Activated T-cell treated with anti-CD3 and anti-CD28 coated beads, Interleukin-2, amount 50 U/mL, for 72 hours (primary cell): ENCODE measurements at places on chromosomes 1 and 21. TPM values are rescaled to one million over a fixed set of nuclear protein-coding genes. Genes with fewer than 3 reads are reported as not detected.

- no peaks in the 10 kb centered on the region for H3K36me3 ChIP-seq
- H3K27ac ChIP-seq: peak within 1 kb of the TSS; percentile 4
- H3K4me3 ChIP-seq: peak within 1 kb of the TSS; percentile 84
- H3K4me1 ChIP-seq: peaks cover 17% of the 10 kb centered on the region
Observed at GRCh38 chr1:151146412-151147131, at the start of gene SEMA6C. TSS of gene SEMA6C (minus strand) at chr1:151146631. CDS start at chr1:151142621, 4,010 bp downstream.

- H3K27ac ChIP-seq: no peak overlapping the region
- H3K4me3 ChIP-seq: no peak overlapping the region
- no peak for DNase-seq
- no peaks in the 10 kb centered on the region for H3K27me3 ChIP-seq
Observed at GRCh38 chr1:5709461-5709975, 282.7 kb downstream of the NPHP4 start.

GRCh38 chr1:26164036-26164860, 4.5 kb downstream of the C1orf232 start:
- H3K4me1 ChIP-seq: peaks cover 28% of the 10 kb centered on the region
- H3K36me3 ChIP-seq: no peaks in the 10 kb centered on the region
- peak; percentile 59 for DNase-seq
- peaks cover 35% of the 10 kb centered on the region for H3K27me3 ChIP-seq
- no peak overlapping the region for H3K27ac ChIP-seq

- H3K27ac ChIP-seq: peak overlapping the region; percentile 97
- no peaks in the 10 kb centered on the region for H3K27me3 ChIP-seq
- H3K4me3 ChIP-seq: peak overlapping the region; percentile 98
Observed at GRCh38 chr1:244863491-244864252, 671 bp downstream of the HNRNPU start.

DNA sequence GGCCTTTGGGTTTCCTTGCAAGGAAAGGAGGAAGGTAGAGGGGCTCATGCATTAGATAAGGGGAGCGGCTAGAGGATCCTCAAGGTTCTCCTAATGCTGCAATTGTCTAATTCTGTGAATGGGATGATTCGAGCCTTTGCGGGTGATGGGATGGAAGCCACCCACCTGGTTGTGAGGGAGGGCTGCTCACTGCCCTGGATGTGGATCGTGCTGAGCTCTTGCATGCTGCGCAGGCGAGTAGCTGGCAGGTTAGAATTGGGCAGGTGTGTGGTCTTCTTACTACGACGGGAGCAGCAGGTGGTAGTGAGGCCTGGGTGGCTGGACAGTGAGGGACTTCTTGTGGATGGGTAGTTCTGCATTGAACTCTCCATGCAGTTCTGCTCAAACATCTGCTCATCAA, 21.2 kb downstream of the DDX20 start:
- DNase-seq: no peak
- H3K36me3 ChIP-seq: no peaks in the 10 kb centered on the region
- peaks cover 14% of the 10 kb centered on the region for H3K27me3 ChIP-seq
- H3K4me1 ChIP-seq: no peaks in the 10 kb centered on the region
- no peak overlapping the region for H3K4me3 ChIP-seq

GRCh38 chr1:176566004-176566975, 103.3 kb downstream of the PAPPA2 start:
- H3K36me3 ChIP-seq: no peaks in the 10 kb centered on the region
- H3K4me1 ChIP-seq: no peaks in the 10 kb centered on the region
- H3K27me3 ChIP-seq: no peaks in the 10 kb centered on the region
- H3K4me3 ChIP-seq: no peak overlapping the region
- H3K27ac ChIP-seq: no peak overlapping the region

GRCh38 chr1:244163861-244164510, 112.9 kb downstream of the ZBTB18 start:
- H3K4me3 ChIP-seq: no peak overlapping the region
- DNase-seq: no peak
- H3K36me3 ChIP-seq: no peaks in the 10 kb centered on the region

GRCh38 chr1:107541412-107541811, 400.6 kb downstream of the NTNG1 start:
- no peak overlapping the region for H3K4me3 ChIP-seq
- H3K36me3 ChIP-seq: no peaks in the 10 kb centered on the region
- H3K4me1 ChIP-seq: no peaks in the 10 kb centered on the region
- H3K27me3 ChIP-seq: no peaks in the 10 kb centered on the region
- no peak for DNase-seq

GRCh38 chr1:51621161-51621560, 4.3 kb downstream of the OSBPL9 start:
- H3K27ac ChIP-seq: no peak overlapping the region
- no peaks in the 10 kb centered on the region for H3K27me3 ChIP-seq
- peaks cover 34% of the 10 kb centered on the region for H3K4me1 ChIP-seq
- no peak overlapping the region for H3K4me3 ChIP-seq
- H3K36me3 ChIP-seq: peaks cover 2% of the 10 kb centered on the region

DNA sequence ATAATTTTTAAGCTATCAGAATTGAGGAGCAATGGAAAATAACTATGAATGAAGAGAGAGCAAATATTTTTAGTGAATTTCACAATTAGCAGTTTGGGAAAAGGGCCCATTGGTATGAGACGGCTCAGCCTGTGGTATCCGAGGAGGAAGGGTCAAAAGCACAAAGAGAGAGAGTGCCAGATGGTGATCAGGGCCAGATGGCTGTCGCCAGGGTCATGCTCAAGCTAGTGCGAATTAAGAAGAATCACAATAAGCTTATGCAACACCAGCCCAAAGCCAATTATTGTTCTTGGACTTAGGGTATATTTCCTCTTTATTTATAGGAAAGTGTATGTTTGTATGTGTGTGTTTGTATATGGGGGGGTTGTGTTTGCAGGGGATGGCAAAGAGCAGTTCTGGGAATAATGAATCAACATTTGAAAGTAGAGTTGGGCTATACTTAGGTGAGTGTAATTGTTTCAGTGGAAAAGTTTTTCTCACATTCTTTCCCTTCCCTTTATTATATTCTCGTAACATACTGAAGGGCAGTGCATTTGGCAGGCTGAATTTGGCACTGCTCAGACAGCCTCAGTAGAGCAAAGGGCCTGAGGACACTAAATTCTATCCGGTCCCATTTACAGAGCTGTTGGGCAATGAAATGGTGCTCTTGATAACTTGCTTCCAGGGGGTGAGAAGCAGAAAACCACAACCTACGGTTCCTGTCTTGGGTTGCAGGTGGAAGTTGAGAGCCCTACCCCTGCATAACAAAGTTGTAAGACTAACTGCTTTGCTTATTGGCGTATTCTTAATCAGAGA, 19.5 kb upstream of the DDR2 start:
- no peak for DNase-seq
- H3K27me3 ChIP-seq: no peaks in the 10 kb centered on the region
- H3K27ac ChIP-seq: no peak overlapping the region
- peaks cover 6% of the 10 kb centered on the region for H3K4me1 ChIP-seq

- H3K4me3 ChIP-seq: no peak overlapping the region
- DNase-seq: no peak
- H3K27ac ChIP-seq: no peak overlapping the region
Observed at GRCh38 chr1:83996191-83996590, 2.7 kb downstream of the TTLL7 start.

GRCh38 chr1:47725000-47725473, 272.1 kb downstream of the TRABD2B start:
- peaks cover 51% of the 10 kb centered on the region for H3K27me3 ChIP-seq
- DNase-seq: no peak

- DNase-seq: no peak
- no peaks in the 10 kb centered on the region for H3K27me3 ChIP-seq
- H3K36me3 ChIP-seq: peaks cover 10% of the 10 kb centered on the region
- no peak overlapping the region for H3K4me3 ChIP-seq
- H3K27ac ChIP-seq: no peak overlapping the region
- no peaks in the 10 kb centered on the region for H3K4me1 ChIP-seq
Observed at GRCh38 chr1:17028662-17029188, 17.0 kb upstream of the ATP13A2 start.

GRCh38 chr1:225280563-225280962, 147.3 kb downstream of the LBR start:
- H3K4me1 ChIP-seq: no peaks in the 10 kb centered on the region
- H3K4me3 ChIP-seq: no peak overlapping the region
- peaks cover 7% of the 10 kb centered on the region for H3K27me3 ChIP-seq
- H3K27ac ChIP-seq: no peak overlapping the region
- no peaks in the 10 kb centered on the region for H3K36me3 ChIP-seq
- DNase-seq: no peak

GRCh38 chr1:76492752-76493430, 374.4 kb upstream of the ST6GALNAC5 start:
- peaks cover 3% of the 10 kb centered on the region for H3K36me3 ChIP-seq
- no peak for DNase-seq
- H3K27me3 ChIP-seq: no peaks in the 10 kb centered on the region
- H3K4me3 ChIP-seq: no peak overlapping the region
- H3K27ac ChIP-seq: no peak overlapping the region
- peaks cover 28% of the 10 kb centered on the region for H3K4me1 ChIP-seq

DNA sequence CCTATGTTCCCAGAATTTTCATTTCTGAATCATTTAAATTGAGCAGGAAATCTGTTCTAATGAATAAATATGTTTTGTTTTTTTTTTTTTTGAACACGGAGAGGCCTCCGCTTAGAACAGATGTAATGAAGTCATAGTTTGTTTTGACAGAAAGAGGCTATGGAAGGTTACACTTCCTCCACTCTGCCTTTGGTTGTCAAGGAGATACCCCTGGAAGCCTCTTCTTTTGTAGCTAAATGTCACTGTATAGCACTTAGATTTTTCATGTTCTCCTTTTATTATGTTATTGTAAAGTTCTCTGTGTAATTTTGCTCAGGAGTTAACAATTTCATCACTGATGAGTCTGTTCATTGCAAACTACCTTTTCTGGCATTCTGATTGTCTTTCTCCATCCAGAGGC, 22.7 kb upstream of the GNG12 start:
- no peaks in the 10 kb centered on the region for H3K4me1 ChIP-seq
- H3K4me3 ChIP-seq: no peak overlapping the region
- DNase-seq: no peak
- peaks cover 27% of the 10 kb centered on the region for H3K27me3 ChIP-seq
- no peak overlapping the region for H3K27ac ChIP-seq

- no peak overlapping the region for H3K27ac ChIP-seq
- no peaks in the 10 kb centered on the region for H3K36me3 ChIP-seq
- no peaks in the 10 kb centered on the region for H3K27me3 ChIP-seq
Observed at GRCh38 chr1:187862506-187862905, 1033.8 kb downstream of the PLA2G4A start.

- H3K27me3 ChIP-seq: no peaks in the 10 kb centered on the region
- no peaks in the 10 kb centered on the region for H3K4me1 ChIP-seq
- H3K27ac ChIP-seq: no peak overlapping the region
- DNase-seq: no peak
Observed at GRCh38 chr1:53620061-53620855, 118.7 kb downstream of the GLIS1 start.

GRCh38 chr21:14554948-14555347, 8.8 kb upstream of the SAMSN1 start:
- H3K27me3 ChIP-seq: no peaks in the 10 kb centered on the region
- H3K36me3 ChIP-seq: no peaks in the 10 kb centered on the region

GRCh38 chr1:228336308-228337030, 70.2 kb downstream of the TRIM11 start:
- no peaks in the 10 kb centered on the region for H3K36me3 ChIP-seq
- no peak overlapping the region for H3K4me3 ChIP-seq
- no peak for DNase-seq
- H3K27me3 ChIP-seq: no peaks in the 10 kb centered on the region
- H3K4me1 ChIP-seq: no peaks in the 10 kb centered on the region

DNA sequence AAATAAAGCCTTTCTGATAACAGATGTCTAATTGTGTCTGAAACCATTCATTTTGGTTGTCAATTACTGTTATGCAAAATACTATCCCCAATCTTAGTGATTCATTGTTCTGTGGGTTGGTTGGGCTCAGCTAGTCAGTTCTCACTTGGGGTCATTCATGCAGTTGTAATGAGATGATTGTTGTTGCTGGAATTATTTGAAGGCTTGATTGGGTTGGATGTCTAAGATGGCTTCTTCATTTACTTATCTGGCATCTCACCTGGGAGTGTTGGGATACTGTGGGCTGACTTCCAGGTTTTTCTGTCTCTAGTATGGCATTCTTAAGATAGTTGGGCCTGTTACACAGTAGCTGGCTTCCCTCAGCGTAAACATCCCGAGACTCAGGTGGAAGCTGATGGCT, 217.8 kb upstream of the B3GALT2 start:
- H3K27me3 ChIP-seq: no peaks in the 10 kb centered on the region
- H3K4me1 ChIP-seq: peaks cover 15% of the 10 kb centered on the region
- no peak for DNase-seq
- no peak overlapping the region for H3K27ac ChIP-seq

DNA sequence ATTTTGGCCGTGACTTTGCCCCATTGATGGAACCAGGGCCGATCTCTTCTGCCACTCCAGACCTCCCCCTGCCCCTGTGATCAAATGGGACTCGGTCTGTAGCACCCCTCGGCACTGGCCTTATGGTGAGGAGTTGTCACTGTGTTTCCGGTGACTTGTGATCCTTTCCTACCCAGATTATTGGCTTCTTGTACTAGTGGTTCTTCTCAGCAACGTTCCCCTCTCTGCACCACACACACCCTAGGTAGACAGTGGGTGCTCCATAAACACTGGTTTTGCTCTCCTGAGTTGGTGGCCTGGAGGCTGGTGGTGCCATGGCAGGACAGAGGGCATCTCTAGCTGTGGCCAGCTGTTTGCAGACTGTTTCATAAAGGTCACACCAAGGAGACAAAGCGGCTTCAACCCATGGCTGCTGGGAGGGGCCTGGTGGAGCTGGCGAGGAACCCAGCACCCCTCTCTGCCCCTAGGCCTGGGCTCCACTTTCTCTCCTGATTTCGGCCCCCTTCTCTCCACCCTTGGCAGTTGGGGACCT, 50.7 kb downstream of the DHRS3 start:
- H3K4me1 ChIP-seq: no peaks in the 10 kb centered on the region
- no peak overlapping the region for H3K4me3 ChIP-seq
- H3K36me3 ChIP-seq: peaks cover 31% of the 10 kb centered on the region

GRCh38 chr1:207620543-207620893, 24.4 kb upstream of the CR1L start:
- no peaks in the 10 kb centered on the region for H3K27me3 ChIP-seq
- no peak overlapping the region for H3K4me3 ChIP-seq
- H3K4me1 ChIP-seq: peaks cover 8% of the 10 kb centered on the region

- no peaks in the 10 kb centered on the region for H3K27me3 ChIP-seq
- no peak overlapping the region for H3K27ac ChIP-seq
- H3K4me3 ChIP-seq: no peak overlapping the region
- DNase-seq: no peak
Observed at GRCh38 chr1:222557148-222557547, 9.2 kb upstream of the HHIPL2 start.

- no peaks in the 10 kb centered on the region for H3K4me1 ChIP-seq
- DNase-seq: no peak
- H3K27me3 ChIP-seq: peaks cover 21% of the 10 kb centered on the region
Observed at GRCh38 chr1:48645883-48646282, 130.8 kb downstream of the BEND5 start.

VANGL2 gene
- 0.28 TPM for total RNA-seq

RAB3B gene
- total RNA-seq: 0.09 TPM

ADAMTS5 gene
- not detected for total RNA-seq

MAP3K7CL gene
- total RNA-seq: 10.3 TPM

SH3BGR gene
- 4.0 TPM for total RNA-seq

PATJ gene
- total RNA-seq: 21.6 TPM

RGS4 gene
- total RNA-seq: not detected

ARPC5 gene
- total RNA-seq: 80.1 TPM

RAP1GAP gene
- total RNA-seq: 1.2 TPM
